Natural killer cell (primary cell): ENCODE measurements at places on chromosomes 12 and 14. TPM values are rescaled to one million over a fixed set of nuclear protein-coding genes. Genes with fewer than 3 reads are reported as not detected.

The FAM181A gene
- total RNA-seq: not detected

DNA sequence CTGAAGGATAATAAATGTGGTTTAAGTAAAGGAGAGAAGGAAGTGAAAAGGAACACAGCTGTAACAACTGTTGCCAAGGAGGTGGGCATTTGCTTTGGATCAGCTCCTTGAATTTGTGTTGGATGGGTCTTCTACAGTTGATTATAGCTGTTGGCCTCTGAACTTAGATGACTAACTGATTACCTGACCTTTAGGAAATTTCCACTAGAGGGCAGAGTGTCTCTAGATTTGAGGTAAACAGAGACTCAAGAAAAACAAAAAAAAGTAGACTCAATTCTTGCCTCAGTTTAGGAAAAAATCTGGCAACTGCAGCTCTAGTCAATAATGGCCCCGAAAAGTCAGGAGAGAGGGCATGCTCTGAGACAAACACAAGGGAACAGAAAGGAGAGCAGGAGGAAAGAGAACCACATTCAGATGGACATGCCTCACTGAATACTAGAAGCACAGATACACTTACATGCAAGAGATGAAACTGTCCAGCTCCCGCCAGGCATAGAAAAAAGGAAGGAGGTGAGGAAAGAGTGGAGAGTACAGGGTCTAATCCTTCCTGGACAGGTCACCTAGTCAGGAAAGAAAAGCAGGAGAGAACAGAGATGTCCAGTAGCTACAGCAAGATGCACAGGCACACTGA lies 20.6 kb downstream of the COX14 start:
- H3K27ac ChIP-seq: no peak overlapping the region
- H3K36me3 ChIP-seq: peaks cover 70% of the 10 kb centered on the region
- DNase-seq: no peak
- H3K4me3 ChIP-seq: no peak overlapping the region
- H3K27me3 ChIP-seq: no peaks in the 10 kb centered on the region

The ATXN3 gene
- 30.7 TPM for total RNA-seq

DNA sequence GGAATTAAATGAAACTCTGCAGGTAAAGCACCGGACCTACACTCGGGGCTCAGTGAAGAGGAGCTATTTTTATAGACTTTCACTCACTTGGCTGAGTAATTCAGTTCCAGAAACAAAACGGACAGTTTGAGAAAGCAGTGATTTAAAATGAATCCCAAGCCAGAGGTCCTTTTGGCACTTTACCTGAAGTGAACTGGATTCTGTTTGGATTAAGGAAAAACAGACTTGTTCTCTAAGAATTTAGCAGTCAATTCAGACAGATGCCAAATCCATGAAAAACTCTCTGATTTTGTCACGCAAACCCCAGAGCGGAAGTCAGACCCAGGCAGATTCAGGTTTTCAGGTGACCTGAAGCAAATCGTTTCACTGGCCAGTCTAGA lies 4.9 kb upstream of the VASH1 start:
- H3K4me3 ChIP-seq: no peak overlapping the region
- H3K36me3 ChIP-seq: no peaks in the 10 kb centered on the region
- no peaks in the 10 kb centered on the region for H3K27me3 ChIP-seq

DNA sequence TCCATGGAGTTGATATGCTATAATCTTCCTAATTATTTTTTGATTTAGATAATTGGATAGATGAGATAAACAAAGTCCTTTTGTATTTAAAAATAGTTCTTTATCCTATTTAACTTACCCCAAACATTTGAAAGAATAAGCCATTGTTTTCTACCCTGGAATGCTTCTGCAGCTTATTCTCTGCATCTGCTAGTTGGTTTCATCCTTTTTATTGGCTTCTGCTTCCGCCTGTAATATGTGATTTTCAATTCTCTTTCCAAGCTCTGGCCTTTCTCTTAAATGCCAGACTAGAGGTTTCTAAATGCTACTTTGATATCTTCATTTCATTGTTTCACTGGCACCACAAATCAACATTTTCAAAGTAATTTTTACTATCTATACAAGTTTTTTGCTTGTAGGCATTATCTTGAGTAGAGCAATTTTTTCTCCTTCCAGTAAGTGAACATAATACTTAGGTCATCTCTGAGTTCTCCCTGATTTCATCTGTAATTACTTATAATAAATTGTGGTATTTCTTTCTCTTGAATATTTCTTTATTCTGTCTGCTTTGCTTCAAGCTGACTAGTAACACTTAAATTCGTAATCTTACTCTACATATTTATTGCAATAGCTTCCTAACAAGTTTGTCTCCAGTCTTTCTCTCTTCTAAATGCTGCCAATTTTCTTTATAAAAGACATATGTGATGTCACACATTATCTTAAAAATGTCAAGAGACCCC lies 958.4 kb downstream of the SLC6A15 start:
- H3K36me3 ChIP-seq: no peaks in the 10 kb centered on the region
- no peak overlapping the region for H3K4me3 ChIP-seq
- no peaks in the 10 kb centered on the region for H3K4me1 ChIP-seq
- DNase-seq: no peak
